ENCODE measurements at places on chromosomes 11 and 22.

- no peak for DNase-seq
Measured at GRCh38 chr11:34721646-34722045, 100.8 kb downstream of the EHF start.

GRCh38 chr22:17369439-17370025 lies at the start of gene CECR2:
CECR2 (plus strand) TSS chr22:17369460; CDS start chr22:17369784, 324 bp downstream.
- no peak for DNase-seq

- no peak for DNase-seq
Measured at GRCh38 chr11:35812828-35813227, 131.0 kb upstream of the LDLRAD3 start.

DNA sequence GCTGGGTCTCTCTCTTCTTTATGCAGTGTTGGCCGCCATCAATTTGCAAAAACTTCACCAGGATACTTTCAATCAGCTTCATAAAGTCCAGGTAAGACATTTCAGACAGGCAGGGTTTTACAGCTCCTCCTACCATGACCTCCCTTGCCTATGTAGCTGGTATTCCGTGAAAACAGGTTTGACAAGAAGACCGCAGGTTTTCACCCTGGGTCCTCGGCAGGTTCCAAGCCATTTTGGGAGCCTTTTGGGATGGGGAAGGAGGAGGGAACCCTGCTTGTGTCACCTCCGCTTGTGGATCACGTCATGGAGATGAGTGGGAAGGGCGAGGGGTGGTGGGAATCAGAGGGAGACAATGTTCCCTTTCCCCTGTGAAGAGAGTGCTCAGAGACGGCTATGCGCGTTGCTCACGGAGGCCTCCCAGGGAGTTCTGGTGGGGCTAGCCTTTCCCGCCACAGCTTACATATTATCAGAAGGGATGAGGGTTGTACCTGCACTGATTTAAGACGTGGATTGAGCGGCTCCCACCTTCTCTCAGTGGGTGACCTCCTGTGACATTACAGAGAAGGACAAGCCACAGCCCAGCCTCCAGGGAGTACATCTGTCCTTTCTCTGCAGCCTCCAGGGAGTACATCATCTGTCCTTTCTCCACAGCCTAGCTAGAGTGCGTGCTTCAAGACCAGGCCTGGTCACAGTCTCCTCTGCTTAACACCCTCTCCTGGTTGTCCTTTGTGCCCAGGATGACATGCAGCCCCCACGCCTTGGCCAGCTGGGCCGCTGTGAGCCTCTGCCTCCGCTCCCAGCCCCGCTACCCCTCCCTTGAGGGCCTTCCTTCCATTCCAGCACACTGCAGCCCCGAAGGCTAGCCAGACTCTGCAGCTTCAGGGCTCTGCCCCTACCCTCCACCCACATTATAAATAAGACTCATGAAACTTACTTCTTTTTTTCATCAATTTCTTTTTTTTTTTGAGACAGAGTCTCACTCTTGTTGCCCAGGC lies 17.2 kb downstream of the GLB1L3 start:
- no peak for DNase-seq

- peak; percentile 65 for DNase-seq
Measured at GRCh38 chr11:26297189-26297975, 34.5 kb upstream of the ANO3 start.

DNA sequence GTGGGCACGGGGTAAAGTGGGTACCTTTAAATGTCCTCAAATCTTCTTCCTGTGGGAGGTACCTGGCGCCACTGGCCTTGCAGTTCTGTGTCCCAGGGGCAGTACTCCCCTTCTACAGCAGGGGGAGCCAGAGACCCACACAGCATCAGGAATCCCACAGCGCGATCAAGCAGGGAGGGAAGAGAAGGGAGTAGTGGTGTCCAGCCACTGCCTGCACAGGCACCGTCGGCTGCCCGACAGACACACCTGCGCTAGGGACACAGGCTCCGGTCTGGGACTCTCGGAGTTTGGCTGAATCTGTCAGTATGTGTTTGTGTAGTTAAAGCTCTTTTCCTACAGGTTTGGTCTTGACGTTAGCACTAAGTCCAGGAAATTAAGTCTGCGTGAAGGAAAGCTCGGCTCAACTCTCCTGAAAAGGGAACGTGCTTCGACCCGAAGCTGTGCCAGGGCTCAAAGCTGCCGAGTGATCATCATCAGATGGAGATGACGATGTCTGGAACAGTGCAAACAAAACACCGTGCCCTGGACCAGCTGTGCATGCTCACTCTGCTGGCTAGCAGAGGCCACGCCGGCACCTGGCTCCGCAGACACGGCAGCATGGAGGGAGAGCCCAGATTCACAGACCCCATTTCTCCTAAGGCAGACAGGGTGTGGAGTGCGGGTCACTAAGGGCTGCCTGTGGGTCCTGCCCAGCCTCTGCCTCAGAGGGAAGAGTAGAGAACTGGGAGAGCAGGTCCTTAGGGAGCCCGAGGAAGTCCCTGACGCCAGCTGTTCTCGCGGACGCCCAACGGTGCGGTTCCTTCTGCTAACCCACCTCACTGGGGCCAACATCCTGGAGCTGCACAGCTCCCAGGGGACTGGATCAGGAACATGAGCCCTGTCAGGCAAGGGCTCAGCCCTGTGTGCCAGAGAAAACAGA lies 56.0 kb upstream of the BID start:
- DNase-seq: peak; percentile 18

DNA sequence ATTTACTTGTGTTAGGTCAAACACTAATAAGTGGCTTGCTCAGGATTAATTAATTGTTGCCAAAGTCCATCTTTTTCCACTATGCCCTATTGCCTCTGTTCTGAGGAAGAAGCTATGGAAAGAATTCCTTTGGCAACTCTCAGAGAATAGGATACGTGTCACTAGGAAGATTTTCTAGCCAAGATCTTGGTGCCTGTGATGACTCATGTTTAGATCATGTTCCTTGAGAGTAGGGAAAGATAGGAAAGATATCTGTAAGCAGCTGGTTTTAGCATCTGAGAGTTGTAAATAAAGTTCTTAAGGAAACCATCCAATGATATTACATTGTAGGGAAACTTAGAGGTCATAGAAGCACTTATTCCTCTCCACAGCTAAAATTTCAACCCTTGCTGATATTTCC lies 15.7 kb downstream of the SLN start:
- DNase-seq: no peak

GRCh38 chr11:2665526-2666400 lies 34.0 kb downstream of the KCNQ1OT1 start:
- DNase-seq: no peak
